ENCODE measurements at places on chromosomes 7 and 10.

GRCh38 chr10:84511106-84511505 lies 182.7 kb downstream of the CCSER2 start:
- DNase-seq: no peak

GRCh38 chr7:80829527-80829926 lies 89.3 kb downstream of the SEMA3C start:
- DNase-seq: no peak

GRCh38 chr7:1977059-1977875 lies 255.5 kb downstream of the MAD1L1 start:
- no peak for DNase-seq

- no peak for DNase-seq
These were observed 942.5 kb upstream of the ZWINT start for GRCh38 chr10:57303566-57303965.

- DNase-seq: no peak
These were observed 93.5 kb downstream of the TNS3 start for GRCh38 chr7:47488201-47488968.

GRCh38 chr10:107687701-107688100 lies 523.2 kb upstream of the SORCS1 start:
- no peak for DNase-seq

DNA sequence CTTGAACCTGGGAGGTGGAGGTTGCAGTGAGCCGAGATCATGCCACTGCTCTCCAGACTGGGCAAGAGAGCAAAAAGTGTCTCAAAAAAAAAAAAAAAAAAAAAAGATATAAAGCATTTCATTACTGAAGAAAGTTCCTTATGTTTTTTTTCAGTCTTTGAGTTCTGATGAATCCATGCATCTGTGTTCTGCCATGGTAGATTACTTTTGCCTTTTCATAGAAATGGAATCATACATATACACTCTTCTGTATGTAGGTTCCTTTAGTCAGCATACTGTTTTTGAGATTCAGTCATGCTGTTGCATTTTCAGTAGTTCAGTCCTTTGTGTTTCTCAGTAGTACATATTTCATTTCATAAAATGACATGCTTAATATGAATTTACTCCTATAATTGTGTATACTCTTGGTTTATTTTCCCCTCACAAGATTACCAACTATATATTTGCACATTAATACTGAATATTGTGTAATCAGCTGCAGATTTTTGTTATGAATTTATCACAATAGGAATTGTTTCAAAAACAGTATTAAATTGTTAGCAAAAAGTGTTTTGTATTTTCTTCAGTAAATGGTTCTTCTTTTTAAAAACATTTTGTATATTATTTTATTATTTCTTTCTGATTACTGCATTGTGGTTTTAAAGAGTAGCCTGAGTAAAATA lies 2.8 kb upstream of the ZNF777 start:
- DNase-seq: no peak

DNA sequence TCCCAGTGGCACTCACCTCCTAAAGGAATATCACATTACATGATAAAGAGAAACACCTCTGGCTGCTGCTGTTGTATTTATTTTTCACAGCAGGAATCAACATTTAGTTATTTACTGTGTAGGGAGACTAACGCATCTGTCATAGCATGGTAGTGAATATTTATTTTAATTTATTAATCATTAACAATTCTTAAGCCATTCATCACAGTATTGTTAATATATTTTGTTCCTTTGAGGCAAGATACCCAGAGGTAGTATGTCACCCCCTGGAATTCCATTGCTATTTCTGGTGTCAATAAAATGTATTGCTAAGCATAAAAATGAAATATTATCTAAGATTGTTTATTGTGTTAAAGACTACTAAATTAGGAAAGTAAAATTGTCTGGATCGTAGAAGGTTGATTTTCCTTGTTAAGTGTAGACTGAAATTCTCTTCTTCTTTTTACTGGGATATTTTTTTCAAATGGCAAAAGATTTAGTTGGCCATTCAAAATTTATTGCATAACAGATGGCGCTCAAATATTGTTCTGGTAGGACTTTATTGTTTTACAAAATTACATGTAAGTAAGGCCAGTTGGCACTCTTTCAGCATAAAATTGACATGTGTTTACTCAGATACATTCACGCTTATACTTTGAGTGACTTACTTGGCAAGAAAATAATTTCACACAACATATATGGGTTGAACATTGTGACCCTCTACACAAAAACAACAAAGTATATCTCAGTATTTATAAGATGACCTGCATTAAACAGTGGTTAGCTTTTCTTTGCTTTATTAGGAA lies 1358.7 kb upstream of the SORCS1 start:
- no peak for DNase-seq

GRCh38 chr7:157043745-157044144 lies 33.3 kb upstream of the MNX1 start:
- no peak for DNase-seq

GRCh38 chr10:57218382-57218781 lies 857.3 kb upstream of the ZWINT start:
- DNase-seq: no peak

GRCh38 chr10:129678186-129678585 lies 211.1 kb downstream of the MGMT start:
- DNase-seq: no peak

GRCh38 chr10:9302140-9302746 lies 1247.8 kb downstream of the GATA3 start:
- no peak for DNase-seq

GRCh38 chr10:62453274-62453673 lies 79.1 kb downstream of the ZNF365 start:
- no peak for DNase-seq

DNA sequence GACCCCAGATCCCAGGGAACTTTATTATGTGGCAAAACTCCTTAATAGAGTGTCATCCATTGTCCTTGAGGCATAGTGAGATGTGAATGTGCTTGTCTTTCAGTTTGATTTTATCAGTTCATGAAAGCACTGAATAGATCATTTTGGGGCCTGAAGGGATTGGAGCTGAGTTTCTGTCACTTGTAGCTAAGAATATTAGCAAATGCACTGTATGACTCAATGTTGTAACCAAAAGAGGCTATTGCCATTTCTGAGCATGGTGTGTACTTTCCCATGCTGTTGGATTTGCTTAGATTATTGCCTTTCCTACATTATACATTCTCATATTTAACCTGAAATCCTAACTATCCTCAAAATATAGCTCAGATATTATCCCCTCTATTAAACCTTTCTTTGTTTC lies 130.4 kb downstream of the PRKG1 start:
- DNase-seq: no peak

DNA sequence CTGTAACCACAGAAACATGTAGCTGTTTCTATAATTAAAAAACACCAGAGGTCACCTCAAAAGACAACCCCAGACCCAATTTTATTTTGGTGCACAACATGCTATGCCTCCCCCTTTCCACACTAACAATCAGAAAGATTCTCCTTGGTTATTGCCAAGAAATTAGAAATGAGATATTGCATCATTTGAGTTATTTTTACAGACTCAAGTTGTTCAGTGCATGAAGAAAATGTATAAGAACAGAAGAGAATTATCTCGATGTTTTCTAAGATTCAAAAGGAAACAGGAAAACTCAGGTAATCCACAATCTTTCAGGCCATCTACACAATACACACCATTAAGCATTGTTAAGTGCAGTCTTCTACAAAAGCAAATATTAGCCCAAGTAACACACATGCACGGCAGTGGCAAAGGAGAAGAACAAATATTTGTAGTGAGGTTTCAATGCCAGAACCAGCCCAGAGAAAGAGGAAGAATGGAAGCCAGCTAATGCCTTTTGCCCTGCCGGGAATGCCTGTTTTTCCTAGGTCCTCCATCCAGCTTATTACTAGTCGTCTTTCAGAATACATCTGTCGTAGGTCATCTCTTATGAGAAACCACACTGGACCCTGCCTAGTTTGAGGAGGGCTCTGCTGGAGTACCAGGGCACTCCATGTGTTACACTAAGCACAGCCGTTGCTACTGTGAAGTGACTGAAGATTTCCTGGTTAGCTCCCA lies 67.6 kb upstream of the C1GALT1 start:
- no peak for DNase-seq

DNA sequence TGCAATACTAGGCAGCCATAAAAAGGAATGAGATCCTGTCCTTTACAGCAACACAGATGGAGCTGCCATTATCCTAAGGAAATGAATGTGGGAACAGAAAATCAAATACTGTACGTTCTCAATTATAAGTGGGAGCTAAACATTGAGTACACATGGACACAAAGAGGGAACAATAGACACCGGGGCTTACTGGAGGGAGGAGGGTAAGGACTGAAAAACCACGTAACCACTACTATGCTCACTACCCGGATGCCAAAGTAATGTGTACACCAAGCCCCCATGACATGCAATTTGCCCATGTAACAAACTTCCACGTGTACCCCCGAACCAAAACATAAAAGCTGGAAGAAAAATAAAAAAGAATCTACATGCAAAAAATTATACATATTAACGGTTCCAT lies 587.0 kb downstream of the PARD3 start:
- DNase-seq: no peak

- DNase-seq: no peak
These were observed 341.2 kb upstream of the STEAP1 start for GRCh38 chr7:89813081-89813480.

GRCh38 chr10:119217991-119218490 lies 10.7 kb downstream of the GRK5 start:
- no peak for DNase-seq

DNA sequence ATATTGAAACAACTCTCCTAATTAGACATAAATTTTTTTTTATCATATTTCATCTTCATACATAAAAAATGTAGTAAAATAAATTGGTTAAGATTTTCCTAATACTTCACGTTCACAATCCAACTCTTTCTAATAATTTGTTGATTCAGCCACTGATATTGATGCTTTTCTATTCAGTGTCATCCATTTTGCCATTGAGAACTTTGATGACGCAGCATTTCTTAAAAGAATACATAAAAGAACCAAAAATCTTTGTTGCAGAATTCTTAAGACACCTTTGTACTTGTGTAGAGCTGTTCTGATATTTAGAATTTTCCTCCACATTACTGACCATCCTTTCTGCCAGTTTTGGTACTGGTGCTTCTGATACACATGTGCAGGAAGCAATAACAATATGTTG lies 52.6 kb downstream of the LOXL4 start:
- DNase-seq: no peak

Measured in stimulated activated CD4-positive, alpha-beta T cell treated with anti-CD3 and anti-CD28 coated beads, Interleukin-1b, Interleukin-23, amount 100 ng/mL, for 1 hour (primary cell).